Airway epithelial cell (primary cell): ENCODE measurements at places on chromosomes 12 and 14. TPM values are rescaled to one million over a fixed set of nuclear protein-coding genes. Genes with fewer than 3 reads are reported as not detected.

SCNN1A gene
- 88.7 and 91.7 TPM in 2 replicates for total RNA-seq

TEAD4 gene
- 16.6 and 19.9 TPM in 2 replicates for total RNA-seq

PLEK2 gene
- total RNA-seq = 86.1 and 98.0 TPM in 2 replicates

FOXN4 gene
- total RNA-seq = not detected in 2 replicates

ADAM20 gene
- total RNA-seq = not detected in 2 replicates

ADGRD1 gene
- not detected in 2 replicates for total RNA-seq

ANKRD33 gene
- total RNA-seq = not detected in 2 replicates

RNASE3 gene
- not detected in 2 replicates for total RNA-seq

MYRFL gene
- 1.3 and 1.9 TPM in 2 replicates for total RNA-seq

OR10AD1 gene
- total RNA-seq = not detected in 2 replicates

MMP19 gene
- total RNA-seq = 1.1 and 1.2 TPM in 2 replicates

PAH gene
- total RNA-seq = not detected in 2 replicates

TAS2R50 gene
- 0.23 and 0.56 TPM in 2 replicates for total RNA-seq

MUCL1 gene
- 4.7 TPM in 1 of 2 replicates, not detected in the other for total RNA-seq
